Activated CD4-positive, alpha-beta T cell treated with anti-CD3 and anti-CD28 coated beads, Interleukin-2, Interleukin-4, amounts not matched to agents 100 ng/mL and 50 ng/mL, durations not matched to agents 16 hours and 8 hours (primary cell): ENCODE measurements at places on chromosomes 5 and 9.

DNA sequence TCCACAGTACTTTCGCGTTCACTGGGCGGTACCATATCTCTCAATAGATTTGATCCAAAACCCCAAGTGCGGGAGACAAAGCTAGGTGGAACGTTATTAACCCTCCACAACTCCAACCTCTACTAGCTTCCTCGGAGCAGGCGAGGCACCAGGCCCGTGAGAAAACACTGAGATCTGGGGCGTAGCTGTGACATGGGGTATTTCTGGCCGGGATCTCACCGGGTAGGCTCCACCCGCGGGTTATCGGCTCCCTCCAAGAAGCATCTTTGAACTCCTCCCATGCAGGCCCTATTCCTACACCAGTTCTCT lies 350 bp upstream of the SLC25A46 start:
- DNase-seq = no peak

- peak; percentile 58 for DNase-seq
Observed at GRCh38 chr9:2764353-2764752, 47.0 kb downstream of the KCNV2 start.

DNA sequence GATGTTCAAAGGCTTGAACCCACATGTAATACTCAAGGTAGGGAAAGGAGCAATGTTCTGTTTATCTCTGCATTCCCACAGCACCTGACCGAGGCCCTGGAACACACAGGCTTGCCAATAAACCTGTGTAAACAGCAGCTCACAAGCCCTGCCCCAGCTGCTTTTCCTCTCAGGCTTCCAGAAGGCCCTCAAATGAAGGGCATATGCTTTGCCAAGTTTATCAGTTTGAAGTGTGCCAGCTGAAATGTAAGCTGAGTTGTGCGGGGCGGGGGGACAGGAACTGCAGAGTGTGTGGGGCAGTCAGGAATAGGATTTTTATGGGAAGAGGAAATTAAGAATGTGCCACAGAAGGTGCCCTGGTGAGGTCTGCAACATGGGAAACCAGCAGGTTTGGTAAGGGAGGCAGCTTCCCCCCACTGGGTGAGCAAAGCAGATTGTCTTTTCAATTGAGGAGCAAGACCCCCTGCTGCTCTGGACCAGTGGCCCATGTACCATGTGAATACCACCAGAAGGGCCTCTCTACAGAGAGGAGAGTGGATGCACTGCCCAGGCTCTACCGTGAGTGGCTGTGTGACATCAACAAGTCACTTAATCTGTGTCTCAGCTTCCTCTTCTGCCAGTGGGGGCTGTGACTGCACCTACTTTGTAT lies 194.8 kb downstream of the SPOCK1 start:
- DNase-seq = no peak

DNA sequence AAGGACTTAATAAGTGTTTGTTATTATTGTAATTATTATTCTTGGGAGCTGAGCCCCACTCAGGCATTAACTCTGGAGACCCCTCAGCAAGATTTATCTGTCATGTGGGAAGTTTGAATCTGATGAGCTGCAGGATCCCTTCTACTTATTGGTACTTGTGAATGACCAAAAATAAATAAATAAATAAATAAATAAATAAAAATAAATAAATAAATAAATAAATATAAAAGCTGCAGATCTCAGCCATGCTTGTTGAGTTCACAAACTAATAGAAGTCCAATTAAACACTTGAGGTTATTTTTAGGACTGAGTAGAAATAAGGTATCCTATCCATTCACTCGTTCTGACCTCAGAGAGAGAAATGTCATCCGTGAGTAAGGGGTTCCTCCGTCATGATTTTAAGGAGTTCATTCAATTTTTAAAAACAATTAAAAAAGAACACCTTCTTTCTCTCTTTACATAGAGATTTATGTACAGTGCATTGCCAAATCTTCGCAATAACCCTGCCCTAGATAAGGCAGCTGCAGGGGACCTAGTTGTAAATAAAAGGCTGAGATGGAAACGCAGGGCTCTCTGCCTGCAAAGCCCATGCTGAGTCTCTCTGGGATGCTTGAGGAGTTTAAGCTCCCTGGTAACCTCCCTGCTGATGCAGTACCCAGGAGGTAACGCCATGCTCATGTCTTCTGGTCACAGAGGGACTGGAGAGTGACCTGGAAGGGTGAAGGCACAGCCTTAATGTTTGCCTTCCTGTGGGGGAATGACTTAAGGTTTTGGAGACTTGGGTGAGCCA lies 1.2 kb downstream of the EFCAB9 start:
- no peak for DNase-seq

- no peak for DNase-seq
Observed at GRCh38 chr5:132489871-132490483, 596 bp downstream of the IRF1 start.

GRCh38 chr5:101346447-101346846 lies 443.4 kb upstream of the ST8SIA4 start:
- no peak for DNase-seq

DNA sequence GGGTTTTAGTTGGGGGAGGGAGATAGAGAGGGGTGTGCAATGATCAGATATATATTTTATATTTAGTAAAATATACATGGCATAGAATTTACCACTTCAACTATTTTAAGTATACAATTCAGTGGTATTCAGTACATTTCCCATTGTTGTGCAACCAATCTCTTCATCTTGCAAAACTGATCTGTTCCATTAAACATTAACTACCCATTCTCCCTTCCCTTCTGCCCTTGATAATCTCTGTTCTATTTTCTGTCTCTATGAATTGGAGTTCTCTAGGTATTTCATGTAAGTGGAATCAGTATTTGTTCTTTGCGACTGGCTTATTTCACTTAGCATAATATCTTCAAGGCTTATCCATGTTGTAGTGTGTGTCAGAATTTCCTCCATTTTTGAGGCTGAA lies 38.6 kb downstream of the TGFBI start:
- DNase-seq = no peak

DNA sequence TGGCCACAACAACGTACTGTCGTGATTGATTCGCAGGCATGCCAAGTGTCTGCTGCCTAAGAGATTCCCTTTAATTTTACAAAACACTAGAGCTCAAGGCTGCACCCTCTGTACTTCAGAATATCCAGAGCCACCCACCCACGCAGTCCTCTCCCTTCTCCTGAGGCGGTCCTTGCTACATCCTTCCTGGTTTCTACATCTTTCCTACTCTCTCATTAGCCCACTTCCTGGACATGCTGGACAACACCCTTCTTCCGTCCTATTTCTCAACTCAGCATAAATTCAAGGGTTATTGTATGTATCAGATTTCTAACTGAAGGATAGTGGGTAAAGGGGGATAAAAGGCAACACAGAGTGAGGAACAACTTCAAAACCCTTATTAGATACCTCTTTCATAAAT lies 148.4 kb upstream of the MAP3K1 start:
- DNase-seq = no peak

DNA sequence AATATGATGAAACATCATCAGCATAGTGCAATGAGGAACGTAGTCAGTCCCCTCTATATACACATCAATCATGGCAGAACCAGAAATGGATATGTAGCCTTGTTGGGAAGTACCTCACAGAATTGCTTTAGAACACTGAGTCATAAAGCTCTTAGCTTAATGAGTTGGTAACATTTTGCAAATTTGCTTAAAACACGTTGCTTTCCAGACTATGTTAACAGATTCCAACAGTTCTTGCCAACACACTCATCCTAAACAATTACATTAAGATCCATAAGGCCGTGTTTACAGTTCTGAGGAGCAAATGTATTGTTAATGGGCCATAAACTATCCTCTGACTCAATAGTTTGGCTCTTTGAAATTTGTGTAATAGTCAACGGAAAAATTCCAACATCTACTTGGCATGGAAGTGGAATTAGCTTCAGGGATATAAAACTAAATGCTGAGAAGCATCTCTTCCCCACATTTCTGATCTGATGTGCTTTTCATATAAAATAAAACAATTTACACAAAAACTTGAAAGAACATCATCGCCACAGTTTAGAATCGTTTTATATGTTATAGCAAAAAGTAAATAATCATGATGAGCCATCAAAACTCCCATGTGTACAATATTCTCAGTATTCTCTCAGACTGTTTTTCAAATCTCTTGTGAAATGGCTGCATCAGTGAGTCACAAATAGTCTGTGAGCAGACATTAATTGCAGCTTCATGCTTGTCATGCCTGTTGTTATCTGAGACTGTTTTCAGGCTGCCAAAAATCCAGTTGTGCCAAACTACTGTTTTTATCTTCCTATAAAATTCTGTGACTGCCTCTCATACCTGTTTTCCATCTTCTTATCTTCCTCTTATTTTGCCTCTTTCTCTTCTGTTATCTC lies 291.9 kb downstream of the COX7C start:
- no peak for DNase-seq

DNA sequence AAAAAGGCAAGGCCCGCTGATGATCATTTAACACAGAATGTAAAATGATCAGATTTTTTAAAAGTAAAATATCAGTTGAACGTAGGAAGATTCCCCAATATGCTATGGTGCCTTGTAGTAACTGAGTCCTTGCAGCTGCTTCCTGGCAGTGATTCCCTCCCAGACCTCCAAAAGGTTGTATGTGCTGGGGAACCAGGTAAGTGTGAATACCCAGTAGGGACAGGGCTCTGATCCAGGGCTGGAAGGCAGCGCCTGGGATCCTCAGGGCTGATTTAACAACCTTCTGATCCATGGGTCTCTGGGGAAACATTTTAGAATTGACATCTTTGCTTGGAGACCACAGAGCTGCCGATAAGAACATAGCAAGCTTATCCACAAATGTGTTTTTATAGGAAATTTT lies 76.7 kb upstream of the IL6ST start:
- DNase-seq = no peak

DNA sequence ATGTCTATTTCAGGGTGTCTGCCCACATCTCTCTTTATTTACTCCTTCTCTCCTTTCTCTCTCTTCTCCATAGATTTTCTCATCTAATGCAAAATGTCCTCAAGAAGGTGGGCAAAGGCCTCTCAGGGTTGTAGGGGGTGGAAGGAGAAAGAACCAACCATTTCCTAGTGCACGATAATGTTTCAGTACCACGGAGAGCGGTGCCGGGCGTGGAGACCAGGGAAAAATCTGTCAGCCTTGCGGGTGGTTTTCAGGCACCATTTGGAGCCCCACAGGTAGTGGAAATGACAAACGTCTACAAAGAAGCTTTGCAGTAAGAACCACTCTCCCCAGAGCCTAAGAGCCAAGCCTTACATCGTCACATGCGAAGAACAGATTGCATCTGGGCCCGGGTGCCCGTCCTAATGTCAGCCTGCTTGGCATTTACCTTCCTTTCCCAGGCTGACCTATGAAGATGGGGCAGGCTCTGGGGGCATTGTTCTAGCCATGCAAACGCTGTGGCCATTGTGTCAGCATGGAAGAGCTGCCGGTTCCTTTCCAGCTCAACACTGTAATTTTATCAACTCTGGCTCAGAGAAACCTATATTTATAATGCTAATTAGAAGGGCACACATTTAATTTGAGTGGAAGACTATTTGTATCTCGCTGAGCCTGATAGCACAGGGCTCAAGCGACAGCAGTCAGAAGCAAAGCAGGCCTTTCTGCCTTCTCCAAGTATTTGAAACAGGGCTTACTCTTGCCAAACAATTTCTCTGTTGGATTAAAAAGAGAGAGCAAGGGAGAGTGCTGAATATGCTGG lies 430.1 kb upstream of the WWC1 start:
- no peak for DNase-seq

GRCh38 chr5:121033334-121033733 lies 569.2 kb downstream of the PRR16 start:
- DNase-seq = no peak

GRCh38 chr5:109660301-109660700 lies 29.4 kb upstream of the MAN2A1 start:
- DNase-seq = no peak

DNA sequence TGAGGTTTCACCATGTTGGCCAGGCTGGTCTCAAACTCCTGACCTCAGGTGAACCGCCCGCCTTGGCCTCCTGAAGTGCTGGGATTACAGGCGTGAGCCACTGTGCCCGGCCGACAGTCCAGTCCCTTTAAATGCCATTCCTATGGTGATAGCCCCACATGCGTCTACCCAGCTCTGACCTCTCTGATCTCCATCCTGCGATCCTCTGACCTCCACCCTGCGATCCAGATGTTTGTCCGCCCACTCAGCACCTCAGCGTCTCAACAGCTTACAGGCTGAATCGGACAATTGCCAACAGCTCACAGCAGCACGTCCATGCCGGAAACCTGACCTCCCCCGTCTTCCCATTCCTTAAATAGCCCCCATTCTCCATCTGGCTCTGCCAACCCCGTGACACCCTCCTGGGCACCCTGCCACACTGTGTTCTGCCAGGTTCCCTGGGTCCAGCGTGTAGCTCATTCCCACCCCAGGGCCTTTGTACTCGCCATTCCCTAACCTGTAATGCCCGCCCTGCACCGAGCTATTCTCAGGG lies 44.0 kb upstream of the RNU6ATAC start:
- DNase-seq = no peak

DNA sequence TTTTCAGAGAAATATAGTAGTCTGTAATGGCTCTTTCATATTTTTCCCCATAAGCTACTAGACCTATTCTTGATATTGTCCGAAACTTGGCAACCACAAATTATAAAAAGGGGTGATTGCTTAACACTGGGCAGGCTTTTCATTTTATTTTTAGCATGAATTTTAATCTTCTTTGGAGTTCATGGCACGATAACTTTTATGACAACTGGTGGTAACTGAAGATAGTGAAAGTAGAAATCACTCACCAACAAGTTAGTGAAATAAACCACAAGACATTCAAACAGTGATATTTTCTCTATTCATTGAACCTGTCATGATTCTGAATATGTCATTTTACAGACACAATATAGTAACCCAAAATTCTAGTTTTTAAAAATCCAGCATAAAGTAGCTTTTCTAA lies 213.9 kb downstream of the PRDM9 start:
- DNase-seq = no peak

DNA sequence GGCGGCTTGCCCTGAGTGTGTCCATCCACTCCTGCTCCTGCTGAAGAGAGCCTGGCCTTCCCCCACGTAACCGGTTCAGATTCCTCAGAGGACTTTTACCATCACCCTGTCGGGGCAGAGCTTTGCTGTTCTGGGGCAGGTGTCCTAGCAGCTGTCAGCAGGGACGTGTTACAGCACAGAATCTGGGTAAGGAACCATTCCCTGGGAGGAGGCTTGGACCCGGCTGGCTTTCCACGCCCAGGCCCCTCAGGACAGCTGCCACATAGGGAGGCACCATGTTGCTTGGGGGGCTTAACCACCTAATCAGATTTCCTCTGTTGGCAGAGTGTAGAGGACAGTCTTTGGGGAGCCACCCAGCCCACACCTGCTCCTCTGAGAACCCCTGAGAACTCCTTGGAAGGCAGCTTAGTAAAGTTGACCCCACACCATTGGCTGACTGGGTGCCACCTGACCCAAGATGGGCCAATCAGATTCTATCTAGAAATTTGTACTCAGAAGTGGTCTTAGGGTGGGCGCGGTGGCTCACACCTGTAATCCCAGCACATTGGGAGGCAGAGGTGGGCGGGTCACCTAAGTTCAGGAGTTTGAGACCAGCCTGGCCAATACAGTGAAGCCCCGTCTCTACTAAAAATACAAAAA lies 23.3 kb upstream of the EEIG1 start:
- DNase-seq = no peak

- DNase-seq = no peak
Observed at GRCh38 chr5:165138236-165138635, 1632.8 kb downstream of the MAT2B start.
